ENCODE measurements at places on chromosomes 1 and 21.

DNA sequence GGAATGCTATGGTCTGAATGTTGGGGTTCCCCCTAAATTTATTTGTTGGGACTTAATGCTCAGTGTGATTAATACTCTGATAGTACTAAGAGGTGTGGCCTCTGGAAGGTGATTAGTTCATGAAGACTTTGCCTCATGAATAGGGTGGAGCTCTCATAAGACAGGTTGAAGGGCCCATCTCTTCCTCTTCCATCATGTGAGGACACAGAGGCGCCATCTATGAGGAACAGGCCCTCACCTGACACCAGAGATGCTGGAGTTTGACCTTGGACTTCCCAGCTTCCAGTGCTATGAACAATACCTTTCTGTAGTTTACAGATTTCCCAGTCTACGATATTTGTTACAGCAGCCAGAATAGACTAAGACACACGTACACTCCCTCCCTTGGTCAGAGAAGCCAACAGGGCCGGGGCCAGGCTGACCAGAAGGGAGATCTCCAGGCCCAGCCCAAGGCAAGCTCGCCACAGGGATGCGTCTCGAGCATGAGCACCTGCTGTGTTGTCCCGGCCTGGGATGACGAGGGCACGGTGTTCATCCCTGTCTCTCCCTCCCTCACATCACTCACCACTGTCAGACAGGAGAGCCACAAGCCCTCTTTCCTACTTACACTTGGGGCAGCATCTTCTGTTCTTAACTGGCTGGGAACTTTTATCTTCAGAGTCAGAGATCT lies 4.7 kb upstream of the ABCG1 start:
- no peak for DNase-seq

DNA sequence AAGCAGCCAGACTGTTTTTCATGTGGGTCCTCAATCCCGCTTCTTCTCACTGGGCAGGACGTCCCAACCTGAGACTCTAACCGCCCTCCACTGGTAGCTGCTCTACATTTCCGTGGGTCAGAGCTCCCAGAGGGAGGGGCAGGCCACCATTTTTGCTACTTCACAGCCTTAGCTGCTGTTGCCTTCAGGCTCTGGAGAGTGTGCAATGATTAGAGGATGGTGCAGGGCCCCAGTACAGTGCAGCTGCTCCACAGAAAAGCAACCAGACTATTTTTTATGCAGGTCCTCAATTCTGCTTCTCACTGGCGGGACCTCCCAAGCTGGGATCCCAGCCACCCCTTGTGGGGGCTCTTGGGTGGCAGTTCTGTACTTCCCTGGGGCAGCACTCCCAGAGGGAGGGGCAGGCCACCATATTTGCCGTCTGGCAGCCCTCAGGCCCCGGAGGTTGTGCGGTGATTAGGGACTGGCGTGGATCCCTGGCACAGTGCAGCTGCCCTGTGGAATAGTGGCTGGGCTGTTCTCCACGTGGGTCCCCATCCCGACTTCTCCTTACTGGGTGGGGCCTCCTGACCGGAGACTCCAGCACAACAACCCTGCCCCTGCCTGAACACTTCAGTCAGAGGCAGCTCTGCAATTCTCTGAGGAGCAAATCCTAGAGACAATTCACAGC lies 647.6 kb upstream of the PKN2 start:
- DNase-seq: no peak

DNA sequence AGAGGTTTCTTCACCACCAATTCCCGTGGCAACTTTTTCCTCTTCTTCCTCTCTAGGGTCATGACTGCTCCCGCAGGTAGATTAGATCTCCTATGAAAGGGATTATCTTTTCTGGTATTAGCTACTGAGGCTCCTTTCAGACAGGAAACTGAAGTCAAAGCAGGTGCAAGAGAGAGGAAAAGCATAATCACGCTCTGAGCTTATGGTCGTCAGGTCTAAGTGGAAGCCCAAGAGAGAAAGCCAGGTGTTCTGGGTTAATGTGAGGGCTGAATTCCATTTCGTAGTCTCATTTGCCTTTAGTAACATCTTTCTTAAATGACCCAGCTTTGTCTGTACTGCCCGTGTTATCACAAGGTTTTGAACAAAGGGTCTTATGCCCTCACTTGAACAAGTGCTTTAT lies 8.3 kb upstream of the MAP3K21 start:
- DNase-seq: no peak

GRCh38 chr1:203364094-203364801 lies 13.3 kb upstream of the FMOD start:
- no peak for DNase-seq

DNA sequence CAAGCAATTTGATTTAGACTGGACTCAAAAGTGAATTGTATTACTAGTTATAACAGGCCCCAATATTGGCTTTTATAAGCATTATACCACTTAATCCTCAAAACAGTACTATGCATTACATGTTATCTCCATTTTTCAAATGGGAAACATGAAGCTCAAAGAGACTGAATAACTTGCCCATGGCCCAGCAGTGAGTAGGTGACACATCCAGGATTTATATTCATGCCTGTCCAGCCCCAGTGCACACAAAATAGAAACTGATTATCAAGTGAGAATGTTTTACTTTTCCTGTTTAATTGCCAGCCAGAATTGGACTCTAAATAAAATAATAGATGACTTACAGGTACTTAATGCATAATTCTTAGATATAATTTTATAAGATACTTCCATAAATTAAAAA lies 82.9 kb downstream of the NIBAN1 start:
- no peak for DNase-seq

DNA sequence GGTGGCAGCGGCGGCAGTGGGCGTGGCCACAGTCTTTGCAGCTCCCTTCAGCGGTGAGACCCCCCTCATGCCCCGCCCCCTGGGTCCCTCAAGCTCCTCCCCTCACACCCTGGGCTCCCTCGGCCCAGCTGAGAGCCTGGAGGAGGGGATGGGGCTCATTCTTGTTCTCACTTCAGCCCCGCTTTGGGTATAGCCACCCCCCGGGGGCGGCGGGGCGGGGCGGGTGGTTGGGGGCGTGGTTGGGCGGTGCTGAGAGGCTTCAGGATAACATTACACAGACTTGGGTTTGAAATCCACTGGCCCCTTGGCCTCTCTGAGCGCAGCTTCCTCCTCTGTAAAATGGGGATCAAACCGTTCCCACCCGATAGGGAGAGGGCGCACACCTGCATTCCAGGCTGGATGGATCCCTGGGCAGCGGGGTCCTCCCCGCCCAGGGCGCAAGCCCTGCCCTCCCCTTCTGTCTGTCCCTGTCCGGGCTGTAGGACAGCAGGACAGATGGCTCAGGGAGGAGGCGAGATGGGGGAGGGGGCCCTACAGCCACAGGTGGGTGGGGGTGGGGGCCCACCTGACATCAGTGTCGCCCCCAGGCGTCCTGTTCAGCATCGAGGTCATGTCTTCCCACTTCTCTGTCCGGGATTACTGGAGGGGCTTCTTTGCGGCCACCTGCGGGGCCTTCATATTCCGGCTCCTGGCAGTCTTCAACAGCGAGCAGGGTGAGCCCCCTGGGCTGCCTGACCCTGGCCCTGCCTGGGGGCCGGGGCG lies 5.1 kb downstream of the CLCNKA start:
- DNase-seq: no peak

GRCh38 chr1:200491103-200491502 lies 81.3 kb upstream of the ZNF281 start:
- no peak for DNase-seq

DNA sequence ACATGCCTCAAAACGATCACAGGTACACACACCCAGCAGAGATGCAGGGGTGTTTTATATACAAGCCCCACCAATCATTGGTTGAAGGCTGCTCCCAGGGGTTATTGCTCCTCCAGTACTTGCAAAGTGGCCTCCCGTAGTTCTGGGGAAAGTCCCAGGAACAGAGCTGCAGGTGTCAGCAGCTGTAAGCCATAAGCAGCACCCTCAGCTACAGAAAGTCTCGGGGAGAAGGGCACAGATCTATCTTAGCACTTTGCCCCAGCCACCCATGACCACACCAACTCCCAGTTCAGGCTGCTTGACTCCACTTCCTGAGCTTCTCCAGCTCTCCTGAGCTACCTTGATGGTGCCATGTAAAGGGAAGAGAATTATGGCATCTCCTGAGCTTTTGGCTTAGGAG lies 222.7 kb upstream of the GJB5 start:
- no peak for DNase-seq

DNA sequence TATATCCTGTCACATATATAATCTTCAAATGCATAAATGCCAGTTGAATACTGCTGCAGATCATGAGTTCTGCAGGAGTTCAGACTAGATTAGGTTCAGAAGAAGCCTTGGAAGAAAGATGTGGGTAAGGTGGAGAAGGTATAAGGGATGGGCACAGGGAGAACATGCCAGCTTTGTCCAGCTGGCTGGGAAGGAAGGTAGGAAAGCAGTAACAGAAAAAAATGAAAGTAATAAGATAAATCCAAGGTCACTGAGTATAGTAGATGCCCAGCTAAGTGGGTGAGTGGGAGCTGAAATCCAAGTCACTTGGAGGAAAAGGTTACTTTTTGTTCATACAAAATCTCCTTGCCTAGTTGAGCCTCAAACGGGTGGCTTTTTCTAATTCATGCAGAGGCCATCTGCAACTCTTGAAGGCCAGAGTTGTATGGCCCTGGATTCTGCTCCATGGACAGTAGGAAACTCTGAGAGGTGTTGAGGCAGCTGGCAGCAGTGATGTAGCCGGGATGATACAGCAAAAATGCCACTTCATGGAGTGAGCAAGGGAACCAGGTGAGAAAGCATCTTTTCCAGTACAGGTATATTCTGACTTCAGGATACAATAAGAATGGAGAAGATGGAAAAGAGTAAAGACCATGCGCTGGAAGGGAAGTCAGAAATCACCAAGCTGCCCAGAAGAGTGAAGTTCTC lies 3.4 kb downstream of the RCSD1 start:
- no peak for DNase-seq

DNA sequence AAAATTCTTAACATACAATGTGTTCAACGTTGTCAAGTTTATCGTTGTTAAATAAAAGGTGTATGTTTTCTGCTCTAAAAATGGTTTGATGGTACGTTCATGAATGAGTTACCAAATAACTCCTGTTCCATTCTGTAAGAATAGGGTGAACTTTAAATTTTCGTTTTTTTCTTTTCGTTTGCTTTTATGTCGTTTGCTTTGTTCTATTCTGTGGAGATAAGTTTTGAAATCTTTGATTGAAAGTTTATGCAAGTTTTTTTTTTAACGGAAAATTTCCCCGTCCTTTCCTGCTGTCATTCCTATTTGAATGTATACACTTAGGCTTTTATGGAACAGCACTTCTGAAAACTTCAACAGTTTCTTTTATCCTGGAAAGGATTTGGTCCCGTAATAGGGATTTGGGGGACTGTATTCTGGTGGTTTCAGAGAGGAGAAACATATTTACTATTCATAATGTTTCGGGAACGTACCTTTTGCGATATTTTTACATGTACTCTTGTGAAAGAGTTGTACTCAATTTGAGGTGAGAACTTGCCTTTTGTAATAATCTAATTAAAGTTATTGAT lies 1.7 kb downstream of the DR1 start:
- DNase-seq: no peak

GRCh38 chr21:35578831-35579471 lies 481.4 kb downstream of the SETD4 start:
- DNase-seq: no peak

GRCh38 chr1:30305519-30305918 lies 417.9 kb downstream of the MATN1 start:
- DNase-seq: no peak

DNA sequence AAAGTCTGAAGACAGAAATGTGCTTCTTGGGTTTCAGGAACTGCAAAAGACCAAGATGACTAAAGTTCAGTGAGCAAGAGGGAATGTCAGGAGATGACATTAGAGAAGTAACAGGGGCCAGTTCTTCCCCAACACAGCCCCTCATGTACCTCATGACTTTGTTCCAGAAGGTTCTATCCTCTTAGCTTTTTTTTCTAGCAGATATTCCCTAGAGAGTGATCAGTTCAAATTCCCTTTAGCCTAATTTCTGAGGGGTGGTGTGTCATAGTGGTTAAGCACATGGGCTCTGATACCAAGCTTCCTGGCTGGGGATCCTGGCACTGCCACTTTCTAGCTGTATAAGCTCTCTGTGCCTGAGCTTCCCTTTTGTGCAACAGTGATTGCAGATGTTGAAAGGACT lies 108.0 kb downstream of the LBR start:
- DNase-seq: no peak

DNA sequence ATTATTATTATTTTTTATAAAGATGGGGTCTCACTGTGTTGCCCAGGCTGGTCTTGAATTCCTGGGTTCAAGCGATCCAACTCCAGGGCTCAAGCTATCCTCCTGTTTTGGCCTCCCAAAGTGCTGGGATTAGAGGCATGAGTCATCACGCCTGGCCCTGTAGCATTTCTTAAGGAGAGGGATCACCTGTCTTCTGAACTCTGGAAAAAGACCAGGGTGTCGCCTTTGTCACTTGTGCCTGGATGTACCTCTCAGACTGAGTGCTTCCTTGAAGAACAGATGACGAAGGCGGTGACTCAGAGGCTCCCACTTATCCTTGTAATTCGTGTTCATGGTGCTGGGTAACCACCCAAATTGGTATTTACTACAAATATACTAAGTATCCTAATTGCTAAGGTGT lies 2.4 kb upstream of the CGN start:
- no peak for DNase-seq

GRCh38 chr1:27968692-27969091 lies 8.9 kb downstream of the XKR8 start:
- no peak for DNase-seq

DNA sequence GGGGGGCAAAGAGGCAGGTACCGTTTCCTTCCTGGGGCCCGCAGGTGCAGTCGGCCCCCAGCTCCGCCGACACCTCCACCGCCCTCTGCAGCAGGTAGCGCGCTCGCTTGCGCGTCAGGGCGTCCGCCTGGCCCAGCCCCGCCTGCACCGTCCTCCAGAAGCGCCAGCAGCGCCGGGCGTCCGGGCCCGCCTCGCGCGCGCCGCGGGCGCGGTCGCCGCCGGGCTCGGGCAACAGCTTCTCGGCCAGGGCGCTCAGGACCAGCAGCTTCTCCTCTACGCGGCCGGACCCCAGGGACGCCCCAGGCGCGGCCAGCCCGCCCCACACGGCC lies 863 bp downstream of the TARBP1 start:
- peak; percentile 76 for DNase-seq

DNA sequence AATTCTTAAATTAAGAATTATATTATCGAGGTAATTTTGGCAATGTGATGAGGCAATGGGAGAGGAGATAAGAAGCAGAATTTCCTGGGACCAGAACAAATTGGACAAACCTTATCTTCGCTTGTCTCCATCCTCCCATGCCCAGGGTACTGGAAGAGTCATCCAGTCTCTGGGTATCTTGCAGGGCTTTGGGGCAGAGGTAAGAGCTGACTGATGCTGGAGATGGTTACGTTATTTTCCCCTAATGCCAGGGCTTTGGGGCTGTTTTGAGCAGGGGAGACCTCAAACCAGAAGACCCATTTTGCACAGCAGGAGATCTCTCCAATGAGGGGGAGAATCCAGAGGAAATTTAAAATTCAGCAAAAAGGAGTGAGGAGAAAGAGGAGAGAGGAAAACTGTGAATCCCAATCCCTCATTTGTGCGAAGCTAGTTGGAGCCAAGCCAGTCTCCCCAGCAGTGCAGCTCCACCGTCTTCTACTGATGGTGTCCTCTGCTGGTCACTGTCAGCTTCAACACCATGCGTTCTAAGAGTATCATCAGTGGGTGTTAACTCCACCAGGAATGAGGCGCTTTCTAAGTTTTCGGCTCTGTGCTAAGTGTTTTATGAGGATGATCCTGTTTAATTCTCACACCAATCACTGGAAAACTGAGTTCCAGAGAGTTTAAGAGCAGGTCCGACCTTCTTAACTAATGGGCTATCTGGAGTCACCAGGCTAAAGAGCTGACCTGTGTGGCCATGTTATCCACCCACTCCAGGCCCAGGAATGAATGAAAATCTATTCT lies 86.8 kb upstream of the CD34 start:
- peak; percentile 67 for DNase-seq

All from NCI-H1092 treated with DMSO at 0.1 percent for 48 hours (cell line).